NCI-H1930 (cell line): ENCODE measurements at places on chromosomes 1 and 21.

GRCh38 chr1:76770979-76771378 lies 96.3 kb upstream of the ST6GALNAC5 start:
- DNase-seq = no peak

DNA sequence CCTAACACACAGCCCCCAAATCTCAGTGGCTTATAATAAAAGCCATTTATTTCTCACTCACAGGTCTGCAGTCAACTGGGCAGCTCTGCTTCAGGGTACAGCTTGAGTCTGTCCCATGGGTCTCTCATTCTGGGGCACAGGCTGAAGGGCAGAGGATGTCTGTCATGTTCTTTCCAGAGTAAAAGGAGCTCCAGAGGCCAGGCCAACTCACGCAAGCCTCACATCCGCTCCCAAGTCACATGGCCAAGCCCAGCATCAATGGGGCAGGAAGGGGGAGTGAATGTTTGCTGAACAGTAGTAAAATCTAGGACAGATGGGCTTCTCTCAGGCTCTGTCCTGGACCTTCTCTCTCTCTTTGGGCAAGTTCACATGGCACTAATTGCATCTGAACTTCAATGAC lies 7.1 kb upstream of the SSBP3 start:
- no peak for DNase-seq

- no peak for DNase-seq
Observed at GRCh38 chr1:14037101-14037847, 337.3 kb downstream of the PRDM2 start.

- DNase-seq = no peak
Observed at GRCh38 chr1:169367096-169367685, 406 bp downstream of the NME7 start.

- DNase-seq = no peak
Observed at GRCh38 chr1:182688436-182689205, 4.2 kb upstream of the RGS8 start.

- DNase-seq = no peak
Observed at GRCh38 chr1:113141650-113142473, 68.9 kb downstream of the LRIG2 start.

- no peak for DNase-seq
Observed at GRCh38 chr1:228747301-228747935, 12.1 kb downstream of the RHOU start.

- DNase-seq = no peak
Observed at GRCh38 chr1:245091818-245092637, 62.8 kb upstream of the KIF26B start.

DNA sequence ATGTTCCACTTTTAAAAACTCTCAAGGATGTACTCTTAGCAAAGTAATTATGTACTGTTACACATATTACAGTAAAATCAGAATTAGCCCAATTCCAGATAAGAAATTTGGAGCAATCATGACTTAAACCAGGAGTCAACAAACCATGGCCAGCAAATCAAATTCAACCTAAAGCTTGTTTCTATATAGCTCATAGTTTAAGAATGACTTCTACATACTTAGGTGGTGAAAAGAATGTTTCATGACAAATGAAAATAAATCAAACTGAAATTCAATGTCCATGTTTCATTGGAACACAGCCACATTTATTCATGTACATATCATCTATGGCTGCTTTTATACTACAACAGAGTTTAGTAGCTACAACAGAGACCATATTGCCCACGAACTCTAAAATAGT lies 35.1 kb downstream of the FRRS1 start:
- DNase-seq = no peak

GRCh38 chr1:112021263-112021662 lies 31.8 kb upstream of the KCND3 start:
- DNase-seq = no peak

DNA sequence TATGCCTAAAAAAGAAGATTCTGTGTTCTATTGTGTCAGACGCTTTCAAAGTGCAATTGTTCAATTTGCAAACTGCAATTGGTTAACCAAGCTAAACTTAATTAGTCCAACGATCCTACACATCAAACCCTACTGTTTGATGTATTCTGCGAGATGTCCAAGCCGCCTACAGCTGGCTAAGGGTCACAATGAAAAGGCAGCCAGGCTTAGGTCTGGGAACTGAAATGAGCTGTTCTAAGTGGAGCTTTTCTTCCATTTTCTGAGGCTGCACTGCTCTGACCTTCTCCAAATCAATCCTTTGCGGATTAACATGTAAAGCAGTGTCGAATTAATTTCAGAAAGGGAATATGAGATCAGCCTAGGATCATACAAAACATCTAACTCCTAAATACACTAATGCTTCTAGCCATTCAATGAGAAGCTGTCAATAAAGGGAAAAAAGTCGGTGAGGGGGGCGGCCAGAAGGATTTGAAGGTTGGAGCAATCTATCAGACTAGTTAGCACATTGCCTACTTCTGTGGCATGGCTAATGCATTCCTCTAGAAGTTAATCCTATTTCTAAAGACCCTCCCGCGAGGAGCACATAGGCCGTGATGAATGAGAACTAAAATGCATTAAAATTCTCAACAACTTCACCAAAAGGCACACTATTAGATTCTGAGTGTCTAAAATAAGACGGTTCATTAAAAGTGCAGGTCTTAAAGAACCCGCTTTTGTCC lies 119.0 kb downstream of the SIM2 start:
- DNase-seq = no peak

DNA sequence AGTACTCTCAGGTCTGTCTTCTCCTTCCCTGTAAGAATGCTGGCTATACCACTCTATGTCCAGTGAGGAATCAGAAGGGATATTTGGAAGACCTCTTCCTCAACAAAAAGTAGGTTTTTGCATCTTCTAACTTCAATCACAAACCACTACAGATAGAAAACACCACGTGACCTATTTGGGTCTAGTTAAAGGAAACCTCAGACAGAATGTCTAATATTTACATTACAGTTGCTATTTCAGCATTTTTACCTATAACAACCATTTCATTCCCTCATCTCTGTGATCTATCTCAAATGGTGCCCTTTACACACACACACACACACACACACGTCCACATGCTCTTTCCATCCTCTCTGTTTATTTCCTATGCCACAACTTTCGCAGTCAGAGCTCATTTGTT lies 7.9 kb upstream of the ADORA3 start:
- no peak for DNase-seq
